ENCODE measurements at places on chromosomes 1 and 21.

DNA sequence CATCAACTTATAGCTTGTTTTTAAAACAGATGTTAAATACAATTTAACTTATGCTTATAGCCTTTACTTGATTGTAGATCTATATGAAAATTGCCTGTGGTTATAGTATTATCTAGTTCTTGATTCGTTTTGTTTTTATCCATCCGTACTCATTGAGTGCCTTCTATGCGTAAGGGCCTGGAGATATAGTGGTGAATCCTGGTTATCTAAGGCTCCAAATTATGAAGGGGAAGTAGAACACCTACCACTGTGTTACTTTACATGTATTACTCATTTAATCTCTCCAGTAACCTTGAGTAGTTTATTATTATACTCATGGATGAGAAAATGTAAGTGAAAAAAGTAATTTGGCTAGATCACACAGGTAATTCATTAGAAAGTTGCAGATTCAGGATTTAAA, 121.8 kb downstream of the OSBPL9 start:
- no peak for DNase-seq

DNA sequence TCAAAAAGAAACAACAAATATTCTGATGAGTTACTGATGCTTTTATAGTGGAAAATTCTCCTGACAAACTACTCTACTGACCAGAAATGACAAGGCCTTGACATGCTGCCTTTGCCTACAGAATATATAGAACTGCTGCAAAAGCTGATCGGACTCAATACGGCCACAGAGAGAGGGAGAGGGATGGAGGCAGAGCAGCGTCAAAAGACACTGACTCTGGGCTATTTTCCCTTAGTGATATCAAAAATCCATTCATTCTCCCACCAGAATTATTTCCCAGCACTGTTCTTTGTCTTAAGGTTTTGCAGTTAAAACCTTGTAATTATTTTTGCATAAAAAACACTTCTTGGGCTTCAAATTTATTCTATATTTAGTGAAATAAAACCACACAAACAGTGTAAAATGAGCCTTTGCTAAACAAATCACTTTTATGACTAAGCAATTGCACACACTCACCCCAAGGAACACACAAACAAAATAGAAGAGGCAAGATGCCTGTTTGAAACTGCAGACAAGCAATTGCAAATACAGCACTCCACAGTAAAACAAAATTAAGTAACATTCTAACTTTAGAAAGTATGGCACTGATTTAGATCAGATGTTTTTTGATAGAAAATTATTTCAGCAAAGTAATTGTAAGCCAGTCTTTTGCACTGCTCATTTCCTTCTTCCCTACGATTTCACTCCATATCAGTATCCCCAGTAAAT, 1036.4 kb downstream of the ADGRL2 start:
- no peak for DNase-seq

DNA sequence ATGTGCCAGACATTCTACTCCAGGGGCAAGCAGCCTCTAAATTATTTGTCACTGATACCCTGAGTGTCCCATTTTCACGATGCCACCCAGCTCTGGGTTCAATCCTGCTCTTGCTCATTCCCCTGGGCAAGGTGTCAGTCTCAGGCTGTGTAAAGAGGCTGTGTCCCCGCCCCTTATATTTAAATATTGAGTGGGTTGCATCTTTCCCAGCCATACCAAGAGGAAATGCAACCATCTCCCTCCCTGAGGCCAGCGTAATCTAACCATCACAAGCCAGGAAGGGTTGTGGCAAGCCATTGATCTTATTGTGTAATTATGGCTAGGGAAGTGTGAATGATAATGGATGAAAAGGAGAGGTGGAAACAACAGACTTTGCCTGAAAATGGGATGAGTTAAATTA, 54.7 kb upstream of the CLDN14 start:
- DNase-seq, result no peak

- DNase-seq, result peak; percentile 28
Measured at GRCh38 chr1:115262886-115263285, 75.2 kb downstream of the NGF start.
